ENCODE measurements at places on chromosomes 7 and 10.
A peak's percentile ranks its signal among the peaks of the same experiment; 100 is the strongest.

DNA sequence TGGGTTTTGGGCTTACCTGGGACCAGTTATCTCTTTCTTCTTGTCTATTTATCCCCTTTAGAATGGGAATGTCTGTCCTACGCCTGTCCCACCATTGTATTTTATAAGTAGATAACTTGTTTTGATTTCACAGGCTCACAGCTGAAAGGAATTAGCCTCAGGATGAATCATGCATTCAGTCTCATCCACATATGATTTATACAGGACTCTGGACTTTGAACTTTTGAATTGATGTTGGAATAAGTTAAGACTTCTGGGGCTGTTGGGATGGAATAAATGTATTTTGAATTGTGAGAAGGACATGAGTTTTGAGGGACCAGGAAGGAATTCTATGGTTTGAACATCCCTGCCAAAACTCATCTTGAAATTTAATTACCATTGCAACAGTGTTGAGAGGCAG lies 112.6 kb downstream of the AMPH start:
- DNase-seq = no peak
- H3K4me3 ChIP-seq = no peak overlapping the region
- no peaks in the 10 kb centered on the region for H3K36me3 ChIP-seq
- H3K4me1 ChIP-seq = no peaks in the 10 kb centered on the region
- H3K27me3 ChIP-seq = no peaks in the 10 kb centered on the region

GRCh38 chr7:74240482-74240881 lies 13.7 kb downstream of the RFC2 start:
- peaks cover 55% of the 10 kb centered on the region for H3K36me3 ChIP-seq
- DNase-seq = no peak
- H3K27ac ChIP-seq = no peak overlapping the region
- H3K4me1 ChIP-seq = no peaks in the 10 kb centered on the region
- no peaks in the 10 kb centered on the region for H3K27me3 ChIP-seq
- no peak overlapping the region for H3K4me3 ChIP-seq

GRCh38 chr10:68251151-68251550 lies 19.2 kb upstream of the ATOH7 start:
- no peaks in the 10 kb centered on the region for H3K36me3 ChIP-seq
- H3K4me3 ChIP-seq = no peak overlapping the region
- DNase-seq = no peak
- H3K4me1 ChIP-seq = no peaks in the 10 kb centered on the region
- H3K27me3 ChIP-seq = no peaks in the 10 kb centered on the region
- H3K27ac ChIP-seq = peak overlapping the region; percentile 7

DNA sequence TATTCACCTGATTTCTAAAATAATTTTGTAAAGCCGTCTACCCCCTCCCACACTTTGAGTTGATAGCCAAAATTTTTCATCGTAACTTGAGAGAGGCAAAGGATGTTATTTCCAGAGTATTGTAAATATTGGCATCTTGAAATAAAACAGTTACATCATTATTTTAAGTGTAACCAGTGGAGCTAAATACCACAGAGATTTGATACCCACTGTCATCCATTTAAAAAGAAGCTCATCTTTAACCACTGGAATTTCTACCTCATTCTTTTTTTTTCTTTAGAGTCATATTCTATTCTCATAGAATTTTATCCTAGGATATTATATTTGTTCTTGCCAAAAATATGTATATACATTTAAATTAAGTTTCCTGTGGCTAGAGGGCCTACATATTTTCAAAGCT lies 48.6 kb downstream of the CAMK1D start:
- no peaks in the 10 kb centered on the region for H3K27me3 ChIP-seq
- no peak overlapping the region for H3K4me3 ChIP-seq
- no peak overlapping the region for H3K27ac ChIP-seq
- no peak for DNase-seq

DNA sequence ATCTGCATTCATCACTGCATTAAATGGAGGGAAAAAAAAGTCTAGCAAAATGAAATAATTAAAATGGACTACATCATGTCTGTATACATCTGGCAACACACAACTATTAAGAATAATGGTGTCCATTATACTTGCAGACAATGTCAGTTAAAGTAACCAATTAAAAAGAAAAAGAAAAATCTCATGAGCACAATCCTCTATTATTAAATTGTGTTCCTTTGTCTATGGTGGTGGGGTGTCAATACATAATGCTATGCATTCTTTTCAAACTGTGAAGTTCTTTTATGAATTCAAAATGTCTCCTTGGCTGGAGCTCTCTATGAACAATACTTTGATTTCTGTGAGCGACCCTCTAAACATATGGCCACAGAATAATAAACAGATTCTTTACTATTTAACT lies 63.5 kb downstream of the NRP1 start:
- H3K36me3 ChIP-seq = peaks cover 67% of the 10 kb centered on the region
- H3K4me3 ChIP-seq = no peak overlapping the region
- peaks cover 39% of the 10 kb centered on the region for H3K4me1 ChIP-seq
- no peaks in the 10 kb centered on the region for H3K27me3 ChIP-seq

- peaks cover 7% of the 10 kb centered on the region for H3K4me1 ChIP-seq
- peak overlapping the region; percentile 26 for H3K27ac ChIP-seq
- H3K27me3 ChIP-seq = no peaks in the 10 kb centered on the region
These were observed 69.3 kb upstream of the PHYHIPL start for GRCh38 chr10:59107147-59107546.

DNA sequence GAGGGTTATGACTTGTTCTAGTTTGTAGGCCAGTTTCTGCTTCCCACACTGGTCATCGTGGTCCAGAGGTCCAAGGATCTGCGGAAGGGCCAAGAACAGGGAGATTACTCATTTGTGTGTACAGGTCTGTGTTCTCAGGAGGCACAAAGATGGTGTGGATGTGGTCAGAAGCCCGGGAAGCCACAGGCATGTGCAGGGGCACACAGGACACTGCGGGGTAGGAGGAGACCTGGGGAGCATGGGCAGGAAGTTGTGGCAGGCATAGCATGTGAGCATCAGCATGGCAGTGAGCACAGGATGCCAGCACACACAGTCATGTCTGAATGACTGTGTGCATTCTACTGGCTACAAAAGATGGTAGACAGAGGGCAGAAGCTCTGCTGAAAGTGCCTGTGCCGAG lies 445.8 kb downstream of the PLXNA4 start:
- no peak overlapping the region for H3K4me3 ChIP-seq
- H3K27ac ChIP-seq = no peak overlapping the region
- H3K27me3 ChIP-seq = no peaks in the 10 kb centered on the region
- no peaks in the 10 kb centered on the region for H3K4me1 ChIP-seq
- no peak for DNase-seq

- H3K27ac ChIP-seq = no peak overlapping the region
- H3K4me3 ChIP-seq = no peak overlapping the region
- no peaks in the 10 kb centered on the region for H3K36me3 ChIP-seq
- no peak for DNase-seq
- H3K4me1 ChIP-seq = no peaks in the 10 kb centered on the region
- no peaks in the 10 kb centered on the region for H3K27me3 ChIP-seq
These were observed 149.4 kb downstream of the DNAJB6 start for GRCh38 chr7:157486007-157486755.

GRCh38 chr7:148939128-148939755 lies 55.2 kb upstream of the EZH2 start:
- H3K27me3 ChIP-seq = peaks cover 19% of the 10 kb centered on the region
- H3K36me3 ChIP-seq = no peaks in the 10 kb centered on the region
- H3K27ac ChIP-seq = no peak overlapping the region
- DNase-seq = no peak

All from neuronal stem cell (in vitro differentiated cells).